GM12864 (cell line): ENCODE measurements at places on chromosomes 5 and 9.

DNA sequence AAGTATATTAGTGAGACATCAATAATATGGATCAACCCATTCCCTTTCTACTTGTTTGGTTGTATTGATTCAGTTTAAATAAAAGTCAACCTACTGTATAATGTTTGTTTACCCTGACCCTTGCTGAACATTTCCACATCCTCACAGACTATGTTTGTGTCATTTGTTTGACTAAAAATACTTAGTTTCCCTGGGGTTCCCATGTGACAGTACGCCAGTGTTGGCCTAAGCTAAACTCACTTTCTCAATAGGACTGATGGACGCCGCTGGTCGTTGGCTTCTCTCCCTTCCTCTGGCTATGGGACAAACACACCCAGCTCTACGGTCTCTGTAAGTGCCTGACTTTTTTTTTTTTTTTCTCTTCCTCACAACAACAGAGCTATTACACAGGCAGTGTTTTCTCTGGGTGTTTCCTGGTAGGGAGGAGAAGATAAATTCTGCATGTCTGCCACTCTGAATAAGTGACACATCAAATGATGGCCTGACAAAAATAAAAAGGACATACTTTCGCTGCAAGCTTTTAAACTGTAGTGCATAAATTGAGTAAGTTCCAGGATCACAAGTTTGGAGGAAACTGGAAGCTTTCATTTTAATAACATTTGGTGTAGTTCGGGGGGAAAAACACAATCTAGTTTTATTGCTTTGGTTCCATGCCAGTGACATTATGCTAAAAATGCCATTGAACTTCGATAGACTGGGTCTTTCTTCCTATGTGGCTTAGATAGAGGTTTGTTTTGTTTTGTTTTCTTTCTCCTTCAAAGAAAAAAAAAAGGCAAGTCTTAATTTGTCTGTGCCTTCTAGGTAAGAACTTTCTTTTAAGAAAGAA is 101.0 kb downstream of the CD180 start:
- DNase-seq, result no peak

- DNase-seq, result no peak
Observed at GRCh38 chr9:105114318-105114717, 130.1 kb upstream of the SLC44A1 start.

DNA sequence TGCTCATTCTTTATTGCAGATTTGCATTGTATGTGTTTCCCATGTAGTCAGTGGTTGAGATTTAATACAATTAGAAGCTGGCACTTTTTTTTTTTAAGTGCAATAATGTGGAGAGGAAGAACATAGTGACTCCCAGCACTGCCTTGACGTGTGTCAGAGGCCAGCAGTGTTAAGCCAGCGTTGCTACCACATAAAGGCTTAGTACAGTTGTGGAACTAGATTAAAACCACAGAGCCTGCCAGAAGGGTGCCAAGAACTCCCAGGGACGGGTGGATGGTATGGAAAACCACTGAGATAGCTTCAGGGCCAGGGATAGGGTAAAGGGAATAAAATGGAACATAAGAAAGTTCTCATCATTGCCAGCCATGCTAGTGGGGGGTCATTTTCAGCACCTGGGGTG is 142.9 kb downstream of the TRIO start:
- no peak for DNase-seq

GRCh38 chr9:97737429-97737828 is 40.3 kb upstream of the XPA start:
- DNase-seq, result no peak

DNA sequence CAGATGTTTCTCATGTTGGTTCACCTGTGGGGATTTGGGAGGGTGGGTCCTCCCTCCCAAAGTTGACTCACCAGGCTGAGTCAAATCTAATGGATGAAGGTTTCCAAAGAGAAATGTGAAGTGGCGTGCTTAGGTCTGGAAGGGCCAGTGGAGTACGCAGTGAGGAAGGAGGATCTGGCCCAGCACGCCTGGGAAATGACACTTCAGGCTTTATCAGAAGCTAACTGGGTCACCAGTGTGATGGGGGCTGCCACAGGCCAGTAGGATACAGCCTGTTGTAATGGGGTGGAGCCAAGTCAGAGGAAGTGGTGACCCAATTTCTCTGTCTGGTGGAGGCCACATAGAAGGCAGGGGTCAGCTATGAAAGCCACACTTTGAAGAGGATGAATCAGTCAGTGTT is 18.0 kb downstream of the POLR1E start:
- no peak for DNase-seq

GRCh38 chr9:131968632-131969031 is 111.0 kb downstream of the MED27 start:
- DNase-seq, result no peak

GRCh38 chr5:128020012-128020411 is 63.6 kb upstream of the SLC12A2 start:
- DNase-seq, result no peak

DNA sequence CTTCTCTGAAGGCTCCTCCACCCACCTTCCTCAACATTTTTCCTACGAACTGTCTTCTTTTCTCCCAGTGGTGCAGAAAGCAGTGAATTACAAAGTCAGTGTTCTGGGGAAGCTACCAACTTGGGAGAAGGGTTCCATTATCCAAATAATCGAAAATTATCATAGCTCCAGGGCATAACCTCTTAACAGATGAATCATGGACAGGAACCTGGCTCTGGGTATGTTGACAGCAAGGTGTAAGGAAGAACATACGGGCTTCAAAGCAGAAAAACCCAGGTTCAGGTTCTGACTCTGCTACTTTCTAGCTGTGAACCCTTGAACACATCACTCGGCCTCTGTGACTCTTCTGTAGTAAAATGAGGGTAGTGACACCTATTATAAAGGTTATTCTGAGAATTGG is 351.3 kb downstream of the ENC1 start:
- DNase-seq, result no peak

- DNase-seq, result no peak
Observed at GRCh38 chr9:89502038-89502601, 4.2 kb upstream of the SEMA4D start.

DNA sequence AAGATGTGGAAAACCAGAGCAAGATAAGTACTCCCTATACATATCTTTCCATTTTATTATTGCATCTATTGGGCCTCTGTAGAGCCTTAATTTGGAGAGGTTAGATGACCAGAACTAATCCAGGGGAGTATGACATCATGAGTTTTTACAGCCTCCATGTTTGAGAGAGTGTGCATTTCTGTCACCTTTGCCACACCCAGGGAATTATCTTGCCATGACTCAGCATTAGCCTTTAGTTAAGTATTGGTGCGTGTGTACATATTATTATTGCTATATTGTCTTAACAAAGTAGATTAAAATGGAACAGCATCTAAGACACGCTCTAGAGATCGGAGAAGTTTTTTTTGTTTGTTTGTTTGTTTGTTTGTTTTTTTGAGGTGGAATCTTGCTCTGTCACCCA is 27.6 kb downstream of the DIMT1 start:
- no peak for DNase-seq

DNA sequence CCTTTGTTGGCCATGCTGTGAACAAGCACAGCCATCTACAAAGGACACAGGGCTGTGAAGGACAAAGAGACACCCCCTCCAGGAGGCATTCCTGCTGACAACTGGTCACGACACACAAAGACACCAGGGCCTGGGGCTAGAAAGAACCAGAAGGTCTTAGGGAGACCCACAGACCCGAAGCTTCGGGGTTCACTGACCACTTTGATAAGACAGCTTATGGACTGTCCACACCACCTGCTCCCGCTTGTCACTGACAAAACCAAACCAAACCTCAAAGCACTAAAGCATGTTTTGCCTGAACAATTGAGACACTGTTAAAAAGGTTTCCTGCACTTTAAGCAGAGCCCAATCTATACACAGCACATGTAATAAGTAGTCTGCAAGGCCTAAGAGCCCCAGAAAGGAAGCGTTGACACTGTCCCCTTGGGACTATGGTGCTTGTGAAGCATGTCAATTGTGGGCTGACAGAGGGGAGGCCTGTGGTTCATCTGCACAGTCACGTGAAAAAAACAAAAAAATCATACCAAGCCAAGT is 185.0 kb downstream of the GAPVD1 start:
- DNase-seq, result peak; percentile 53

DNA sequence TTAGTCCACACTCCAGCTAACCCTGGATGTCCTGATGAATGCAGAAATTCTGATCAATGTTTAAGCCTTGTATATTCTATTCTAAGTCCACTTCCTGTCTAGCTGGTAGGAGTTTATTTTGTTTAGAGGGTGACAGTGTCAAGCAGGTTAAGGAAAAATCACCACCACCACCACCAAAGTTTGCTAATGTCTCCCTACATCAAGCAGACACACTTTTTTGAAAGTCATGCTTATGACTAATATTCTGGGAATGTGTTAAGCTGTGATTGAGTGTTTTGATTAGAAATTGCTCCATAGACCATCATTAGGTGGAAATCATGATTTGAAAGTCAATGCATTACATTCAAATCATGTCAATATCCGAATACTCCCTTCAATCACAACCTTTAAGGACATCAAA is 1530.1 kb downstream of the MAT2B start:
- no peak for DNase-seq

GRCh38 chr5:31148959-31149475 is 44.5 kb upstream of the CDH6 start:
- no peak for DNase-seq

DNA sequence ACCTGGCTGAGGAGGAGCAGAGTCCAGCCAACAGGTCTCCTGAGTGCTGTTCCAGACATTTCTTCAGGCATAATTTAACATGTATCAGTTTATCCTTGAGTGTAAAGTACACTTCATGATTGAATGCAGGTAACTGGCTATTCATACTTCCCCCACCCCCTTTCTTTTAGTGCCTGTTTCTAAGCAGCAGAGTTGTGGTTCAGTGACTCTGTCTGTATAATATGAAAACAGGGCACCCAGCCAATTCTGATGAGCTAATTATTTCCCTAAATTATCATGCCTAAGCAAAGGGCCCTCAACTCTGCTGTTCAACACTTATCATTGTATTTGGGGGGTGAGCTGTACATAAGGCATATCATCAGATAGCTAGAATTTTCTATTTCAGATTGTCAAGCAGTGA is 51.9 kb upstream of the ZSWIM6 start:
- DNase-seq, result no peak

GRCh38 chr5:16744164-16744880 is 127.5 kb upstream of the RETREG1 start:
- no peak for DNase-seq

- DNase-seq, result no peak
Observed at GRCh38 chr5:74865804-74866595, at the start of gene FAM169A. Gene FAM169A, minus strand, starts transcription at chr5:74866387. Its CDS starts 24,711 bp downstream, at chr5:74841676.

DNA sequence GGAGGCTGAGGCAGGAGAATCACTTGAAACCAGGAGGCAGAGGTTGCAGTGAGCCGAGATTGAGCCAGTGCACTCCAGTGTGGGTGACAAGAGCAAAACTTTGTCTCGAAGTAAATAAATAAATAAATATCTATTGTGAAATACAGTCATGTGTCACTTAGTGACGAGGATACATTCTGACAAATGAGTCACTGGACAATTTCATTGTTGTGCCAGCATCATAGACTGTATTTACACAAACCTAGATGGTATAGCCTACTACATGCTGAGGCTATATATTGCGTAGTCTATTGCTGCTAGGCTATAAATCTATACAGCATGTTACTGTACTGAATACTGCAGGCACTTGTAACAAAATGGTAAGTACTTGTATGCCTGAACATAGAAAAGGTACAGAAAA is 61.1 kb upstream of the CCL21 start:
- DNase-seq, result no peak

DNA sequence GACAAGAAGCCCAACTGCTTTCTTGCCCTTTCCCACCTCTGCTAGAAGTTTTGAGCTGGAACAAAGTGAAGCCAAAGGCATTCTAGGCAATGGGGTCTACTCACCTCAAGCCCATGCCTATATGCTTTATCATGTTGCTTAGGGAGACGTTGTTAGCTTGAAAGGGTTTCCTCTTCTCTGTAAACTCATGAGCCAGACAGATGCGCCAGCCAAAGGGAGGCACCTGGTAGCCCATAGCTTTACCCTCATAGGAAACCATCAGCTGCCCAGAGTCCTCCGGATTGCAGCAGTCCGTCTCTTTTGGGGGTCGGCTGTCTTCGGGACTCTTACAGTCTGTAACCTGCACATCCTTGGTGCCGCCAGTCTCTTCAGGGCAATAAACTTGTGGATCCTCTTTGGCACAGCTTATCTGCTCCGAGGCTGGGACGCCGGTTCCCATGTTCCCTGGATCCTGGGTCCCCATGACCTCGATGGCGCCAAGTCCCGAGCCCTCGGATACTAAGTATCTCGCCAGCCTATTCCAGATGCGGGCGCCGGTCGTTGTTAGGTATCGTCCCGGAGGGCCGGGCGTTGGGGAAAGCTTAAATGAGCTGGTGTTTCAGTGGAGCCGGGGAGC is 678 bp downstream of the GBA2 start:
- DNase-seq, result no peak
